Aorta (tissue), 5 donors: ENCODE measurements at places on chromosomes 13 and 19. TPM values are rescaled to one million over a fixed set of nuclear protein-coding genes. Genes with fewer than 3 reads are reported as not detected.

The ZNF816 gene
- 11.4 TPM for total RNA-seq

The FLT3LG gene
- 17.6 TPM for total RNA-seq

The NLRP9 gene
- not detected for total RNA-seq

The CLDN10 gene
- 0.66 TPM for total RNA-seq

The IZUMO4 gene
- 3.6 TPM for total RNA-seq

The PCSK4 gene
- total RNA-seq = 3.1 TPM

The ERICH6B gene
- total RNA-seq = not detected

DNA sequence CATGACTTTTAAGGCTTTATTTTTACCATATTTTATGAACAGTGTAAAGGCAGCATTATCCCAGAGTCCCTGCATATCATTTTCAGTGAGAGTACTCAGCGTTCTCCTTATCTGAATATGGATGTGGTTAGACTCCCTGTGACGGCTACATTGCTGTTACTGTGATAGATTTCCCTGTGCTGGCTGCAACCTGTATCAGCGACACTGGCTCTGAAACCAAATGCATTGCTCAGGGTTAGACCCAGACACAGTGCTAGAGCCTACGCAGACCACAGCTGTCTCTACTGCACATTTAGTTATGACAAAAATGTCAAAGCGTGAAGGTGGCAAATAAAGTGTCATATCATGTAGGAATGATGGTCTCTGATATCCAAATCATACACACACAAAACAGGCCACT lies 138.0 kb downstream of the ENOX1 start:
- H3K27ac ChIP-seq = no peak overlapping the region
- H3K4me3 ChIP-seq = no peak overlapping the region
- no peak for DNase-seq
- H3K36me3 ChIP-seq = no peaks in the 10 kb centered on the region

DNA sequence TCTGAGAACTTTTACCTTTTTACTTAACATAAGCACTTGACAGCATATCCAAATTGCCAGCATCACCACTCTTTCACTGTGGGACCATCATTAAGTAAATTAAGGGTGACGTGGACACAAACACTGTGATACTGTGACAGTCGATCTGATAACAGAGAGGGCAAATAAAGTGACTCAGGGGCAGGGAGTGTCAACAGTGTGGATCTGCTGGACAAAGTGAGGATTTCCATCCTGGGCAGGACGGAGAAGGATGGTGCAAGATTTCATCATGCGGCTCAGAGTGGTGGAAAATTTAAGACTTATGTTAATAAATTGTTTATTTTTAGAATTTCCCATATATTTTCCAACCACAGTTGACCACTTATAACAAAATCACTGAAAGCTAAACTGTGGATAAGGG lies 60.0 kb upstream of the WDFY2 start:
- H3K36me3 ChIP-seq = no peaks in the 10 kb centered on the region
- DNase-seq = no peak
- no peak overlapping the region for H3K4me3 ChIP-seq
- no peak overlapping the region for H3K27ac ChIP-seq
- no peaks in the 10 kb centered on the region for H3K27me3 ChIP-seq
- no peaks in the 10 kb centered on the region for H3K4me1 ChIP-seq

DNA sequence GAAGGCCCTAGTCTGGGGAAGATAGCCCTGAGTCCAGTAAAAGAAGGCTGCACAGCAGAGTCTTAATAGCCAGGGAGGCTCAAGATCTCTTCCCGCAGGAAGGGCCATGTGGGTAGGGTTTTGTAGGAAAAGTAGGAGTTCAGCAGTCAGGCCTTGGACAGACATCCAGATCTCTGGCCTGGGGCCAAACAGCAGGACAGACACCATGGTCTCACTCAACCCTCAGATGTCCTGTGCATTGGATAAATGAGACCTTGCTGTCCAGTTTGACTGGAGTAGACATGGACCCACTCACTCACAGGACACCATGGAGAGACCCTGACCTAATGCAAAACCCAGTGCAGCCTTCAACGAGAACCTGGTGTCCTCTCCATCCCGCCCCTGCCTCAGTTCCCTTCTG lies 3.9 kb downstream of the OCEL1 start:
- H3K4me3 ChIP-seq = no peak overlapping the region
- no peak overlapping the region for H3K27ac ChIP-seq
- H3K27me3 ChIP-seq = no peaks in the 10 kb centered on the region
- no peaks in the 10 kb centered on the region for H3K4me1 ChIP-seq
- DNase-seq = no peak

DNA sequence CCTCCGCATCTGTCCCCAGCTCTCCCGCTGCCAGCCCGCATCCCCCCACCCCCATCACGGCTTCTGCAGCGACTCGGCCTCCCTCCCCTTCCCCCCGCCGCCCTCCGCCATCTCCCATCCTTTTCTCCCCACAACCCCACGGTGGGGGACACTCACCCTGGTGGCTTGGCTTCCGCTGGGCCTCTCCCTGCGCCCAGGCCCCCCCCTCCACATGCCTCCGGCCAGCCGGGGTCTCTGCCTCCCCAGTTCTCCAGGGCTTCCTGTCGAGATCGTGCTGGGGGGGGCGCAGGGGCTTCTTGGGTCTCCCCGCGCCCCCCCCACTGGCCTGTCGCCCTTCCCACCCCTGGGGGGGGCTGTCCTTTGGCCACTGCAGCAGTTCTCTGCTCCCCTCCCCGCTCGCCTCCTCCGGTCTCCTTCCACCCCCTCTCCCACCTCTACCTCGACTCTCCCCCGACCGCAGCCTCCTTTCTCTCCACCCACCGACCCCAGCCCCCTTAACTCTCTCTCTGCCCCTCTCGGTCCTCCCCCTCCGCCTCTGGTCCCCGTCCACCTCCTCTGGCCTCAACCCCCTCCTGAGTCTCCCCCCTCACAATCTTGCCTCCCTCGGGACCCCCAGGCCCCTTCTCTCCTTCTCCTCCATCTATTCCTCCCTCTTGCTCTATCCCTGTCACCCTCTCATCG lies 17.1 kb downstream of the LRRC4B start:
- no peak overlapping the region for H3K27ac ChIP-seq
- no peaks in the 10 kb centered on the region for H3K36me3 ChIP-seq
- H3K27me3 ChIP-seq = no peaks in the 10 kb centered on the region
- H3K4me3 ChIP-seq = no peak overlapping the region
- no peaks in the 10 kb centered on the region for H3K4me1 ChIP-seq

DNA sequence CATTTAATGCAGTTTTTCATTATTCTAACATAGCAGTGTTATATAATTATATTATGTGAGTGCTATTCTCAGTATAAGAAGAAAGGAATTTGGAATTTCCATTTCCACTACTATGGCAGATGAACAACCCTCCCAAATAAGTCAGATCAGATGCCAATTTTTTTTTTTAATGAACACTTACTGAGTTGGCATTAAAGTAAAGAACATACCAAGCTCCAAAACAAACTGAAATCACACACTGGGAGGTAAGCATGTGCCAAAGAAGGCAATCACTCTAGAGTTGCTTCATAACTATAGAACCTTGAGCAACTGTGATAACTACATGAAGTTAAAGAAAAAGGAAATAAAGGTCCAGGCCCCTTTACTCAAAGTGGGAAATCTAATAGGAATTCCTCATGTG lies 90.3 kb downstream of the RNF17 start:
- H3K36me3 ChIP-seq = no peaks in the 10 kb centered on the region
- no peaks in the 10 kb centered on the region for H3K27me3 ChIP-seq
- no peak overlapping the region for H3K4me3 ChIP-seq
- H3K27ac ChIP-seq = no peak overlapping the region
- no peaks in the 10 kb centered on the region for H3K4me1 ChIP-seq
- DNase-seq = no peak

DNA sequence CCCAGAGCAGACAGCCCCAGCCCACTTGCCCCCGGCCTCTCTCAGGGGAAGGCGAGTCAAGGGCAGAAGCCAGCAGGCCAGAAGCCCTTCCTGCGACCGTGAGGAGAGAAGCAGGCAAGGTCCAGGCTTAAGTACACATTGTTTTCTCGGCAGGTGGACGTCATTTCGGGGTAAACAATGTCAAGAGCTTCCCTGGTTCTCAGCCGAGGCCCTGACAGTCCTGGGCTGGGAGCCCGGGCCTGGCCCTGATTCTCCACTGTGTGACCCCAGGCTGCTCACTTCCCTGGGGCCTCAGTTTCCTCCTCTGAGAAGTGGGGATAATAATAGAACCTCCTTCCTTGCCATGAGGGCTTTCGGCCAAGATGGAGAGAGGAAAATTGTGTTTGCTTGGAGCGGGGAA lies 19.4 kb downstream of the PLVAP start:
- H3K4me3 ChIP-seq = no peak overlapping the region
- no peak for DNase-seq
- H3K4me1 ChIP-seq = no peaks in the 10 kb centered on the region
- no peaks in the 10 kb centered on the region for H3K36me3 ChIP-seq

- H3K27ac ChIP-seq = no peak overlapping the region
- no peaks in the 10 kb centered on the region for H3K4me1 ChIP-seq
- H3K36me3 ChIP-seq = no peaks in the 10 kb centered on the region
- DNase-seq = no peak
Observed at GRCh38 chr13:20546556-20546955, 20.4 kb upstream of the IFT88 start.
